ENCODE measurements at places on chromosomes 6 and 20.

GRCh38 chr20:44253528-44253927 lies 6.4 kb downstream of the GDAP1L1 start:
- no peak for DNase-seq

- no peak for DNase-seq
Observed at GRCh38 chr20:63006540-63007359, at the start of gene BHLHE23. Gene BHLHE23 (minus strand): TSS chr20:63006964. CDS start chr20:63006774, 190 bp downstream.

DNA sequence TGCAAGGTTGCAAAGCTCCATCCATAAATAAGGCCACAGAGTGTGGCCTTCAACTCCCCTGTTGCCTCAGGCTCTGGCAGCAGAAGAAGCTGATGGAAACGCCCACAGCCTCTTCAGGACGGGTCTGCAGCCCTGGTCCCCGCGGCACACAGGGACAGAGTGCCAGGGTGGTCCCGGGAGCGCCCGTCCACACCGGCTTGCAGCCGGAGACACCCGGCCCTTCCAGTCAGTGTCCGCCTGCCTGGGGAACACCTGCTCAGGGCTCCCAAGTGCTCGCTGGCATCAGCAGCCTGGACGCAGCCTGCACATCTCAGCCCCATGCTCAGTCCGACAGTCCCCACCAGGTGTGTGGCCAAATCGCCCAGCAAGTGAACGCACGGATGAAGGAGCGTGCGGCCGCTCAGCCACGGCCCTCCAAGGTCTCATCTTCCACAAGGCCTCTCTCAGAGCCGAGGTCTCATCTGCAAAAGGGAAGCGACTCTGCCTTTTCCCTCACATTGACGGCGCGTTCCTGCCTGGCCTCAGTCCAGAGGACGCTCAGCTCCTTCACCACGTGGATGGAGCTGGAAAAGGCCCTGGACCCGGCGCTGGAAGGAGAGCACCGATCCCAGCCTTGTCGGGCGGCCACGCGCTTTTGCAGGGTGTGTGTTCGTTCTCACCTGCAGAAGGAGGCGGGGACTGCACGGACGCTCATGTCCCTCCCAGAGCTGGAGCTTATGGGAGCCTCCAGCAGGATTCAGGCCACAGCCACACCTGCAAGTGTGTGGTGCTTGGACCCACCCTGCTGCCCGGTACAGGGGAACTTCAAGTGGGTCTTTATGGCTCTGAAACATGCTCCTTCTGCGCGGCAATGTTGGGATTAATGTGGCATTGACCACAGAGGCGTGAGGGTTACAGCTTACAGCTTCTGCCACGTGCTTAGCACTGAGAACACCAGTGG lies 180.4 kb downstream of the DLL1 start:
- no peak for DNase-seq

- no peak for DNase-seq
Observed at GRCh38 chr6:10529231-10529801, 8.2 kb downstream of the GCNT2 start.
